IPS DF 6.9 (cell line): ENCODE measurements at places on chromosomes 5 and 9.

DNA sequence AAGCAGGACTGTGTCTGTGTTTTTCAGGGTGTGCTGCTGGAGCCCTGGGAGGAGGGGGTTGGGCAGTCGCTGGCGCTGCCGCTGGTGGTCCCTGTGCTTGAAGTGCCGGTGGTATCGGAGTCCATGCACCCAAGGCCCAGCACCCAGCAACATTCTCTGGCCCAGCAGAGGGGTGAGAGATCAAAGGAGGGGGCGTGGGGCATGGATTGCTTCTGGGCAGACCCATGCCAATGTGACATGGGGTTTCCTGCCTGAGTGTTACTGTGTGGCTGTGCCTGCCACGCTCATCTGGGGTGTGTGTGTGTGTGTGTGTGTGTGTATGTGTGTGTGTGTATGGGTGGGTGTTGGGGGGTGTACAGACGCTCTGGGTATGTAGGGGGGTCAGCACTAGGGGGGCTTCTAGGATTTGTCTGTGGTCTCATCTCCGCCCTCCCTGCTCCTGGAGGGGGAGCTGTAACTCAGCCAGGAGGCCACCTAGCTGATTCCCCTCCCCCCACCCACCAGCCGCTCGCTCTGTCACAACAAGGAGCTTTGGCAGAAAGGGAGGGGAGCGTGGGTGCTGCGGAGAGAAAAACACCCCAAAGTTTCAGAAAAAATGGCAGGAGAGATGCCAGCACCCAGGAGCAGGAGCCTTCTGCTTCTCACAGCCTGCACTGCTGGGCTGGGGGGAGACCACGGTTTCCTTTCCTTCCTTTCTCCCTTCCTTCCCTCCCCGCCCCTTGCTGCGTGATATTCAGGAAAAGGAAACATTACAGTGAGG is 35.9 kb upstream of the HSPA9 start:
- no peak for DNase-seq

DNA sequence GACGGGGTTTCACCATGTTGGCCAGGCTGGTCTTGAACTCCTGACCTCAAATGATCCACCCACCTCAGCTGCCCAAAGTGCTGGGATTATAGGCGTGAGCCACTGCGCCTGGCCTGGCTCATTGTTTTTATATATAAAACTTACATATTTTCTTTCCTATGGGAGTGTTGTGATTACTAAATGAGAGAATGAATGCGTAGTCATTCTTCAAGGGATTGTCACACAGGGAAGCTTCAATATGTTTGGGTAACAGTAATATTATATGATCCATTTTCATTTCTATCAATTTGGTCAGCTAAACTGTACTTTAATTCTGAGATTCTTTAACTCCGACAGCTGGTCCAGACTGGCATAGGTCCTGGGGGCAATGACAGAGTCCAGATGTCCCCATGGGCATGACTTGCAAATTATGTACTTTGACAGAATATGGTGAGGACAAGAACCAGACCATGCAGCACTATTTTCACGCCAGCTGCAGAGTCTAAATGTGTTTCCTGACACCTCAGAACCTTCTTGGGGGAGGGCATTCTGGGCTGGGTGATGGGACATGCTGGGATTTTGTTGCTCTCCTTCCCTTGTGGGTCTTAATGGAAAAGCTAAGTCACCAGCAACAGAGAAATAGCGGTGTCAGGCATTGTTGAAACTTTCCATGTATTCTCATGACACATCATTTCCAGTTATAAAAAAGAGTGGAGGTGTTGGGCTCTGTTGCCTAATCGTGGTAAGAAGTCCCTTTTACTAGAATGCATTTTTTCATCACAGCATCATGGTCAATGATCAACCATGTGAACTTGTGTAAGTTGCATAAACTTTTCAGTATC is 40.9 kb upstream of the TNC start:
- no peak for DNase-seq

DNA sequence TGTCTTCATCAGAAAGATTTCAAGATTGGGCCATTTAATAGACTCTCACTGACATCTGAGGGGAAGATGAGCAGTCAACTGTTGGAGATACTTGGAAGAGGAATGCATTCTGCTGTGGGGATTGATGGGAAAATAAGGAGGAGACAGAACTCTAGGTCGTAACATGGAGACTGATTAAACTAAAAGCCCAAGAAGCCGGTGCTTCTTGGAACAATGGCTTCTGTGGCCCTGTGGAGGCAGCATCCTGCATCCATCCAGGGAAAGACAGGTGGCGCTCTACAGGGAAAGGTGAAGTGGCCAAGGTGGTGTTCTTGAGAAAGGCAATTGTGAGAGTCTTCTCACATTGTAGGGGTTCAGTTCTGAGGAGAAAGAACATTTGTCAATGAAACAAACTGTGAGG is 31.3 kb downstream of the ZFAND5 start:
- DNase-seq: no peak

DNA sequence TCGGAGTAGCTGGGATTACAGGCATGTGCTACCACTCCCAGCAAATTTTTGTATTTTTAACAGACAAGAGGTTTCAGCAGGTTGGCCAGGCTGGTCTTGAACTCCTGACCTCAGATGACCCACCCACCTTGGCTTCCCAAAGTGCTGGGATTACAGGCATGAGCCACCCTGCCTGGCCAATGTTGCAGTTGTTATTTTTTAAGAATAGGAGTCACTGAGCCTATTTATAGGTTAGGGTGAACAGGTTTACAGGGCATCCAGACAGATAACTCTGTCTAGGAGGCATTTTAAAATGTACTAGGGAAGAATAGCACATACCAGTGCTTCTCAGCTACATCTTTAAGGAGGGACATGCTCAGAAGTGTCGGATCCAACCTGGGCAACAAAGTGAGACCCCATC is 60.1 kb upstream of the BNC2 start:
- DNase-seq: no peak

GRCh38 chr5:160097991-160098390 is 21.3 kb downstream of the PWWP2A start:
- no peak for DNase-seq

DNA sequence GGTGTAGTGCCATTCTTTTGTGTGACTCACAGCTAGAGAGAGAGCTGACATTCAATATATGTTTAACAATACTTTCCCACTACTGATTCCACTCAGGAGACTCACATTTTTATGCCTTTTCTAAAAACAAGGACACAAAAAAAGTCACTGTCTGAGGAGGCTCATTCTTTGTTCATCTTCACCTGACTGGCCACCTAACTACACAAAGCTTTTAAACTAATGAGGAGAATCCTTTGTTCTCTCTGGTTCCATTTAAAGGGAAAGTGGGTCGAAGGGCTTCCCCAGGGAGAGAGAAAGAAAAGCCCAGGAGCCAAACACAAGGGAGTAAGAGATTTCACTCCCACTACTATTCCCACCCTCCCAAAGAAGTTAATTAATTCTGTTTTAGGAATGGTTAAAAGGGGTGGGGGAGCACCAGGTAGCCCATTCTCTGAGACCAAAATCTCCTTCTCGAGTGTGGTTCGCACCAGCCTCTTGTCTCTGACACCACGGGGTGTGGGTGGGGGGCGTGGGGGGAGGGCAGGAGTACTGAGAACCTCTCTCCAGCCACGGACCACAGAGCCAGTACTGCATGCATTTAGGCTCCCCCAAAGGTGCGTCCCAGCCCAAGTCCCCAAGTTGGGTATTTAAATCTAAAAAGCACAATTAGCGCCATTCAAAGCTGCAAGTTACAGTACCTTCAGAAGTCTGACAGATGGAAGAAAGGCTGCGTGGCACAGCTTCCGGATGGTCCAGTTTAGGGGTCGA is 747 bp downstream of the TRPM3 start:
- DNase-seq: peak; percentile 35

- DNase-seq: no peak
Observed at GRCh38 chr5:6401410-6401809, 23.1 kb upstream of the MED10 start.

DNA sequence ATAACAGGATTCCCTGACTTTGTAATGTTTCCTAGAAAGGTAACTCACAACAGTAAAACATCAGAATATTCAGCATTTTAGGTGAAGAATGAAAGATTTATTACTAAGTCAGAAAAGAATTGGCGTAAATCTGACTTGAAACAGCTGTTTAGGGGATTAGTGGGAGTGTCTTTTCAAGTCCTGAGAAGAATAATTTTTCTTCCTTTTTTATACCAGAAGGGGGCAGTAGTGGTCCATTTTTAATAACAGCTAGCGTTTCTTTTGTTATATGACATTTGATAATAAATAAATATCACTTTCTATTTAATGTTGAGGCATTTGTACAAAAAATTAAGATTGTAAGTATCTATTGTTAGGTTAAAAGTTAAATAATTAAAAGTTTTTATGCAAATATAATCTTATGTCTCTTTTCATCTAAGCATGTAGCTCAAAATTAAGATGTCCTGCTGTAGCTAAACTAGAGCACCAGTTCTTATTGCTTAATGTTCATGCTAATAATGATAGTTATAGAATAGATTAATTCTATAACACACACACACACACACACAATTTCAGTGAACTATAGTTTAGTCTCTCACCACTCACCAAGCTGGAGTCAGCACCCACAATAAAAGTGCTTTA is 258.7 kb upstream of the ARRDC3 start:
- DNase-seq: peak; percentile 9

GRCh38 chr9:126705767-126706697 is 92.3 kb downstream of the LMX1B start:
- DNase-seq: no peak

DNA sequence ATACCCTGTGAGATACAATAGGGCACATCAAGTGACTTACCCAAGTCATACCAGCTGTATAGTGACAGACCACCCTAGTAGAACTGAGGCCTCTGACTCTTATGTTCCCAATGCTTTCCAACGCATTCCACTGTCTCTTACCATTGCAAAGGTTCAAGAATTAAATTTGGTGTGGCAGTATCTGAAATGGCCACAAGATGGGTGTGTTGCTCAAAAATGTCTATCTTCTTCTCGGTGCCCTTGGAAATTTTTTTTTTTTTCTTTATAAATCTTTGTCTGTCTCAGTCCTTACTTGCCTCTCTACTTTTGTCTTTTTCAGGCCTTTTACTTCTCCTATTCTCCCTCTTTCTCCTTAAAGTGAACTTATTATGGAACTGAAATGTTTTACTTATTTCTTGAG is 48.4 kb downstream of the GPR21 start:
- DNase-seq: no peak

- DNase-seq: no peak
Observed at GRCh38 chr5:13246053-13246452, 698.4 kb downstream of the DNAH5 start.

- DNase-seq: no peak
Observed at GRCh38 chr9:110520120-110520701, 59.3 kb downstream of the SVEP1 start.

DNA sequence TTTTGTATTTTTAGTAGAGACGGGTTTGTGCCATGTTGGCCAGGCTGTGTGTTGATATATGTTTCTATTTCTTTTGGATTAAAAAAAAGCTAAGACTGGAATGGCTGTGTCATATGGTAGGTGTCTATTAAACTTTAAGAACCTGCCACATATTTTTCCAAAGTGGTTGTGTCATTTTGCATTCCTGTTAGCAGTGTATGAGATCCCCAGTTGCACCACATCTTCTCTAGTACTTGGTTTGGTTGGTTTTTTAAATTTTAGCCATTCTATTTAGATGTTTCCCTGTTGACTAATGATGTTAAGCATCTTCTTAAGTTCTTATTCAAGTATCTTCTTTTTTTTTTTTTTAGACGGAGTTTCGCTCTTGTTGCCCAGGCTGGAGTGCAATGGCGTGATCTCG is 36.2 kb upstream of the MEGF9 start:
- no peak for DNase-seq

DNA sequence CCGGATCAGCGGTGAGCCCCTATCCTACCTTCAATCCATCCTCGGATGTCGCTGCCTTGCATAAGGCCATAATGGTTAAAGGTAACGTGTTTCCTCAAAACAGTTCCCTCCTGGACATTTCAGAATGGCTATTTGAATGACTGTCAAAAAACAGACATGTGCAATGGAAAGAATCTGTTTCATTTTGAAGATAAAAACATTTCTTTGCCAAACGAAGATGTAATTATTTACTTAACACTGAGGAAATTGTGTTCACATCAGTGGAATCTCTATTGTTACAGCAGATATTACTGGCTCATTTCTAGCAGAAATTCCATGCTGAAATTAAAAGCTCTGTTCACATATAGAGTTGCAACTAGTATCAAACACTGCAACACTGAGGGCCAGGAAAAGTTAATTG is 7.1 kb downstream of the ANXA1 start:
- no peak for DNase-seq

DNA sequence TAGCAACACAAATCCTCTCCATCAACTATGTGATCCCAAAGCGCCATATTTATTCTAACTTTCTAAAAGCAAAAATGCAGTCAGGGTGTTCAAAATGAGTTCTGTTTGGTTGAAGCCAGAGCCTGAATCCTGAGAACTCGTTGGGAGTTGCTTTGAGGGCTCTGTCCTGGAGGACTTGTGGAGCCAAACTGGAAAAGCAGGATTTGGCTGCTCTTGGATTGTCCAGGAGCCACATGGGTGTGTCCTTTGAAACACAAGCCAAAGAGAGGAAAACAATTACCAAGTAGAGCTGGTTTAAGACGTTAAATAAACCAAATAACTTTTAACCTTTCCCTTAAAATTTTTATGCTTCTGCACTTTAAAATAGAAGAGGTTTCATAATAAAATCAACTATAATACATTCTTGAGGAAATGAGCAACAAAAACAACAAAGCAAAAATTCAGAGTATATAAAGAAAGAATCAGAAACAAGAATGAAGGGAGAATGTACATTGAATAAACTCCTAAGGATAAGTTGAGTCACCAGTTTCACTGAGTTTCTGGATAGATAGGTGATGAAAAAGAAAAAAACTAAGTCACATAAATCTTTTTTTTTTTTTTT is 13.5 kb downstream of the C5orf46 start:
- no peak for DNase-seq

DNA sequence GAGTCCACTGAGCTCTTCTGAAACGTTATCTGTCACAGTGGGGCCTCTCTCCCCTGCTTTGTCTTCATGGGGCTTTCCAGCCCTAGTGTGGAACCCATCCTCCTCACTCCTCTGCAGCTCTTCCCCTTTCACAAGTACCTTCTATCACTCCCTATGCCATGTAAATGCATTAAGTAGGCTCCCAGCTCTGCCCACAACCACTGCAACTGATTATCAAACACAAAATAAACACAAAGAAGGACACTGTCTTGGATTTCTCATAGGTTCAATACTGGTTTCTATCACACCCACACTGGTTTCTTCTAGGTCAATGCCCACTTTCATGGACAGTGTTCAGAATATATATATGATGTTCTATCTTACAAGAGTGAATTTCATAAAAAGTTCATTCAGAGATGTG is 139.4 kb downstream of the GNAQ start:
- DNase-seq: no peak

DNA sequence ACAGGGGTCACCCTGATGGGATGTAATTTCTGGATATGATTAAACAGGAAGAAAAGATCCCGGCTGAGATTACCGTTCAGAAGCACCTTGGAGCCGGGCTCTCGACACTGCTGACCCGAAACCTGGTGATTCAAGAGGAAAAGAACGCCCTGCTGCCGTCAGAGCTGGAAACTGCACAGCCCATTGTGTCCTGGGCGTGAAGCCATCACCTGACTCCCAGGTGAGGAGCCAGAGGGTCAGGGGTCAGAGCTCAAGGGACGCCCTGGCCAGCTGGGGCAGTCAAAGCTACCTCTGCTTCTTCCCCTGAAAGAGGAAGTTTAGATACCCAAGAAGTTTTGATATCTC is 17.8 kb upstream of the SLC12A7 start:
- no peak for DNase-seq
